ENCODE measurements at places on chromosomes 16 and 17.

DNA sequence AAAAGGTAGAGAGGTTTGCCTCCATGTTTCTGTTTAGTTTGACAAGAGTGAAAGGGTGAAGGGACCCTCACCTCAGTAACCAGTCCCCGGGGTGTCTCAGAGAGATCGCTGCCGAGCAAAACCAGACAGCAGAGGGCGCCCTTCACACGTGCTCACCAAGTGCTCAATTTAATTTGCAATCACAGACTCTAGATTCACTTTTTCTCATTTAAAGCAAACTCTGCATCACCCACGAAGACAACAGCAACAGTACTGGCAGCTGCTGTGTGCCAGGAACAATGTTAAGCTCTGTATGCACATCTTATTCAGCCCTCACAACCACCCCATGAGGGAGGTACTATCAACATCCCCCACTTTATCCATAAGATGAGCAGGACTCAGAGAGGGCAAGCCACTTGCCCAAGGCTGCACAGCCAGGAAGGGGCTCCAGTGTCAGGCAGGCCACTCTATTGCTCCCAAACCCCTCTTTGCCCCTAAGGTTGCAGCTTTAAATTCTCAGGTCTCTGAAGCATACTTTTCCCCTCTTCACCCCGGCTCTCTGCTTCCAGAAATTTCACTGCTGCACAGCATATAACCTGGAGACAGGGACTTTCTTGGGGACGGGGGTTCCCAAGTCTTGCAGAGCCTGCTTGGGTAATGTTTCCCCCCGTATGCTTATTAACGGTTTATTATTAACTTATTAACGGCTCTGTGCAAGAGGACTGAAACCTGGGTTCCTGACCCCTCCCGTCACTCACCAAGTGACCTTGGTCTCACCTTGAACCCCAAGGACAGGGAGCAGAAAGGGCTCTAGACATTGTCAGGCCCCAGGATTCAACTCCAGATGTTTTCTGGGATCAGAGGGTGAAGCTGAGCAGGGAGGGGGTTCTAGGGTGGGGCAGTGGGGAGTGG lies 70.9 kb downstream of the CNGB1 start:
- peak; percentile 32 for DNase-seq

- DNase-seq: no peak
These were observed 3.5 kb upstream of the ABR start for GRCh38 chr17:1183171-1183873.

DNA sequence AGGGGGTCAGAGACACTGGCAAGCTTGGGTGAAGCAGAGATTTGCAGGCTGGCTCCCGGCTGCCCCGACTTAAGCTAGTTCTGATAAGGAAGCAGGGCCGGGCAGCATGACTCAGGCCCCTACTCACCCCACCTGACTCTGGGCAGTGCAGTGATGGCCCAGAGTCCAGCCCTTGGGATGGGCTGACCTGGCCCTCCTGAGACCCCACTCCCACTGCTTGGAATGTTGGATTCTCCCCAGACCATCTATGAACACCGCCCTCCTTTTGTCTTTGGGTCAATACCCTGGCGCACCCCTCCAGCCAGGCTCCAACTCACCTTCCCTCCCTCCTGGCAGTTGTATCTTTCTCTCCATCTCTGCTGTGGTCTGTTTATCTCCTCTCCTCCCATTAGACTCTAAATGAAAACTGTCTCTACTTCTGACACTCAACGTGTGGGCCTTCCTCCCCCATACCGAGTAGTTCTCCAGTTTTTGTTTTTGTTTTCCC lies 21.0 kb downstream of the LGALS3BP start:
- peak; percentile 93 for DNase-seq

GRCh38 chr17:80629298-80630028 lies 84.8 kb downstream of the RPTOR start:
- DNase-seq: no peak

DNA sequence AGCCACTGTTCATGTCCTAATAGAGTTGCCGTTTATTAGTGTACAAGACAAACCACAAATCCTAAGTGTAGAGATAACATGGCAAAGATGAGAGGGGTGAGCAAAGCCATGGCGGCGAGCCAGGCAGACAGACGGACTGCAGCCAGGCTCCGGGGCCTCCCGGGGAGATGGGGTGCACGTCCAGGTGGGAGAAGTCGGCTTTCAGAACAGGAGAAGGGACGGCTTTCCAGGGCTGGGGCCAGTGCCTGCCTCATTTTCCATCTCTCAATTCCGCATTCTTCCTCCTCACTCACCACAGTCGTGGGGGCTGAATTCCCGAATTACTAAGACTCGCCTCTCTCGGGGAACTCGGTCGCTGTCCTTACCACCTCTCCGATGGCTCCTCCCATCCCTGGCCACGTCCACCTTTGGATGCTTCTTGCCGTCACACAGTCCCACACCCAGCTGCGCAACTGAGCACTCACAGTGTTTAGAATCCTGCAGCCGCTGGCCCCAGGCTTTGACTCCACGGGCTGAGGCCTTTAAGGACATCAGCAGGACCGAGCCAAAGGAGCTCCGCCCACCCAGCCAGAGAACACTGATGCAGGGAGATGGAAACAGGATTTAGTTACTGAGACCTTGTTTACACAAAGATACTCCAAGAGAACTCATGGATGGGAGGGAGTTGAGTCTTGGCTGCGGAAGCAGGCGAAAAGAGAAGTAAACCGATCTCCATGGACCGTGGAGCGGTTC lies 59.7 kb downstream of the RNF112 start:
- DNase-seq: no peak

DNA sequence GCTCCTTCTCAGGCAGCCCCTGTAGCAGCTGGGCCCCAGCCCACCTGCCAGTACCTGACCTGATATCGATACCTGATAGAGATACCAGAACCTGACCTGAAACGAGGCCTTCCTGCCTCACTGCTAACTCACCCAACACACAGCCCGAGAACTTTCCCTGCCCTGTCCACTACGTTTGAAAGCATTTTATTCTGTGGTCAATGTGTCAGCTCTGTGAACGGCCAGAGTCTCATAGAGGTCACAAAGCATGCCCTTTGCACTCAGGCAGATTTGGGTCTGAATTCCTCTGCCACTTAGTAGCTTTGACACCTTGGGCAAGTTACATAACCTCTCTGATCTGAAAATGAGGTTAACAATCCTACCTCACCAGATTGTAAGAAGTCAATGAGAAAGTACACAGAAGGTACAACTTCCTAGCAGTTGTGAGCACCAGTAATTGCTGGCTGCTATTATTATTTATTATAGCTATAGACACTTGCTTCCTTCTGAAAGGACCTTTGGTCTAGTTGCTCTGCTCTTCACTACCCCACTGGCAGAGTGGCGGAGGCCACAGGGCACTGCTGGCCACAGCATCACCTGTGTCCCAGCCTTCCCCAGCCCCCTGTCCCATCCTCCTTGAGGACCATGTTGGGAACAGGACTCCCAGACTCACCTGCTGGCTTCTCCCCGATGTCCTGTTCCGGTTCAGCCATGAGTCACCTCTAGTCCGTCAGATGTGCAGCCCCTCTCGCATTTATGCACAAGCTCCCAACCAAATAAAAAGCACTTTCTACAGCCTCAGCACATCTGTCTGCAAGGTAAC lies 895 bp downstream of the ANKRD40CL start:
- DNase-seq: no peak

- DNase-seq: no peak
These were observed 1.4 kb upstream of the SUPT4H1 start for GRCh38 chr17:58353389-58353825.

- DNase-seq: no peak
These were observed 7.6 kb downstream of the ABCA6 start for GRCh38 chr17:69134112-69134511.

- peak; percentile 95 for DNase-seq
These were observed 5.7 kb downstream of the GGA2 start for GRCh38 chr16:23504453-23505179.

GRCh38 chr16:55663765-55664677 lies 8.2 kb downstream of the SLC6A2 start:
- no peak for DNase-seq

DNA sequence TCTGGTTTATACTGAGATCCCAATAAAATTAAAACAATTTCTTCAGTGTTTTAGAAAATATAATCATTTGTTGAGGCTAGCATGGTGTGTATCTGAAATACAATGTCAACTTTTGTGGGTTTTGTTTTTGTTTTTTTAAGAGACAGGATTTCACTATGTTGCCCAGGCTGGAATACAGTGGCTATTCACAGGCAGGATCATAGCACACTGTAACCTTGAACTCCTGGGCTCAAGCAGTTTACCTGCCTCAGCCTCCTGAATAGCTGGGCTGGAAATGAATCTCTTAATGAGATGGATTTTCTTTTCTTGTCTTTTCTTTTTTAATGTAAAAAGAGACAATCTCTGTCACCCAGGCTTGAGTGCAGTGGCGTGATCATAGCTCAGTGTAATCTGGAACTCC lies 12.1 kb downstream of the DDX42 start:
- no peak for DNase-seq

- DNase-seq: no peak
These were observed 14.0 kb downstream of the TMEM92 start for GRCh38 chr17:50288306-50288705.

DNA sequence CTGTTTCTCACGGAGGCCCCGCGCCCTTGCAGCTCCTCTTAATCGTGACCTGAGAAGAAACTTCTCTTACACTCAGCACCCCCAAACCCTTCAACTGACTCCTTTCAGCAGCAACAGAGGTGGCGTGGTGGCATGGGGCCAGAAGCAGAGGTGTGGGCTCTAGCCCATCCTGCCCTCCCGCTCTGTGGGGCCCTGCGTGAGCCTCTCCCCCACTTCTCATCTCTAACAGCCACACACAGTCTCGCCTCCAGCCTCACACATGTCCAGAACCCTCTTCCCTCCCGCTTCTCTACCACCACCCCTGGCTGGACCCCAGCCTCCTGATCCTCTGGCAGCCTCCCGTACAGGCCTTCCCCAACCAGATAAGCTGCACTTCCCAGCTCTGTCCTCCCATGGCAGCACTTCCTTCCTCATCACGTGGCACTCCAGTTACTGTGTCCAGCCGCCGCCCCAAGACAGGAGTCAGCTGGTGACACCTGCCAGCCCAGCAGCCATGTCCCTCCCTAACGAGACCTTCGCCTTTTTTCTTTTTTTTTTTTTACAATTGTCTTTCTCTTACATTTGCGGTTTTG lies 30.5 kb downstream of the NSMCE1 start:
- no peak for DNase-seq

DNA sequence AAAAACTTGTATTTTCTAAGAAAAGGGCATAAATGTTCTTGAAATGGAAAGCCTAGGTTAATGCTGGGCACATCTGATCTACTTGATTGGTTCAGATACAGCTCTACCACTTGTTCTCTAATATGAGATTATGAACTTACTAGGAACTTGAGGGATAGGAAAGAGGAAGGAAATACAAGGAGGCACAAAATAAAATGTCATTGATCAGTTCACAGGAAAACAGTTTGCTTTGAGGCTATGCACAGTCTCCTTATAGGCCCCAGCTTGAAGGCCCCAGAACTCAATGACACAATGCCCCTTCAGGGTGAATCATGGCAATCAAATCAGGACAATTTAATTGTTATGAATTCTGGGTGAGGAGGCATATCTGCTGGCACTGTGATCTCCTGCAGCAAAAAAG lies 27.1 kb downstream of the NXPH3 start:
- DNase-seq: no peak

GRCh38 chr16:576823-577201 lies 7.0 kb downstream of the PIGQ start:
- DNase-seq: no peak

DNA sequence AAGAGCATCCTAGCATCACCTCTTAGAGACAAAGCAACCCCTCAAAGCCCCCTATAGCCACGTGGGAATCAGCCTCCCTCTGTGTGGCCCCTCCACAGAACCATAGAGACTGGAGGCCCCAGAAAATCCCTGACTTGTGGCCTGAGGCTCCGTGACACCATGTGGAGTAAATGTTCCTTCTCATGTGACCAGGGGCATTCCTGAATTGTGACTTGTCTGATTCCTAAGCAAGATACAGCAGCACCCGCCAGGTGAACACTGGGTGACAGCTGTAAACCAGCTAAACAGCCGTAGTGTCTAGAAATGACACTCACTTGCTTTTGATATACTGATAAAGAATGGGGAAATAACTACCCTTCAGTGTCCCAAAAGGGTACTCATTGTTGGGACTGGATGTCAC lies 79.0 kb downstream of the DYNLRB2 start:
- no peak for DNase-seq
